ENCODE measurements at places on chromosomes 2 and 18.

DNA sequence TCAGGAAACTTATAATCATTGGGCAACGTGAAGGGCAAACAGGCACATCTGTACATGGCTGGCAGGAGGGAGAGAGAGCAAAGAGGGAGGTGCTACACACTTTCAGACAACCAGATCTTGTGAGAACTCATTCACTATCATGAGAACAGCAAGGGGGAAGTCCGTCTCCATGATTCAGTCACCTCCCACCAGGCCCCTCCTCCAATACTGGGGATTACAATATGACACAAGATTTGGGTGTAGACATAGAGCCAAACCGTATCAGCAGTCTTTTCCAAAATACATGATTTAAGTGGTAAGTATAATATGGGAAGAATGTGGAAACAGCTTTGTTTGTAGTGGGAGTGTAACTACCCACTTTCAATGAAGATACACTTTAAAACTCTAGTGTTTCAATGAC, 65.0 kb downstream of the EPB41L5 start:
- no peak for DNase-seq

DNA sequence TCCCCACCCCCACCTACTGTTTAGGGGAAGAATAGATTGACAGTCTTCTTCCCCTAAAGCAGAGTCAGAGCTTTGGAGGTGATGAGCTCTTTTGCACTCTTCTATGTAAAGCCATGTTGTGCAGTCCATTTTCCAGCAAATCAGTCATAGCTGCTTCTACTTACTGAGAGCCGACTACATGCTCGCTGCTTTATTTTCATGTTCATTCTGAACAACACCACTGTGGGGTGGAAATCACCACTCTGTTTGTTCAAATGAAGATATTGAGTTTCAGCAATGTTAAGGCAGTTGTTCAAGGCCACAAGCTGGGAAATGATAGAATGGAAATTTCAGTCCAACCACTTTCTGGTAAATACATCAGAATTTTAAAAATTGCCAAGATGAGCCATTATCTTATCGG, 88.3 kb downstream of the INSIG2 start:
- no peak for DNase-seq

- peak; percentile 43 for DNase-seq
Measured at GRCh38 chr18:36808681-36809080, 20.1 kb downstream of the TPGS2 start.

GRCh38 chr2:53753041-53753440, 14.6 kb upstream of the CHAC2 start:
- DNase-seq, result no peak

- DNase-seq, result peak; percentile 31
Measured at GRCh38 chr18:58911241-58911640, 46.6 kb downstream of the ZNF532 start.

DNA sequence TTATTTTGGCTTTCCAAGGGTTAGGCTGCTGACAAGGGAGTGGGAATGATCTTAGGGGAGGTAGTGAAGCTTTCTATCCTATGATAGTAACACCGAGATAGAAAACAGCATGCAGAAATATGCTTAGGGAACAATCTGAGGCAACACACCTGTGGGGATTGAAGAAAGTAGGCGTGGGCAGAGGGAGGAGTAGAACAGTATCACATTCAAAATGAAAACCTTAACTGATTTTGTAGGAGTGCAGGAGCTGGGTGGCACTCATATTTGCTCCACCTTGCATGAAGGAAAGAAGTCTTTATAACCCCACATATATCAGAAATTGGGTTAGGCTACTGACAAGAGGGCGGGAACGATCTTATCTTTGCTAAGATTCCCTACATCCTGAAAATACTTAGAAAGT, 762.2 kb upstream of the CNTNAP5 start:
- DNase-seq, result no peak

DNA sequence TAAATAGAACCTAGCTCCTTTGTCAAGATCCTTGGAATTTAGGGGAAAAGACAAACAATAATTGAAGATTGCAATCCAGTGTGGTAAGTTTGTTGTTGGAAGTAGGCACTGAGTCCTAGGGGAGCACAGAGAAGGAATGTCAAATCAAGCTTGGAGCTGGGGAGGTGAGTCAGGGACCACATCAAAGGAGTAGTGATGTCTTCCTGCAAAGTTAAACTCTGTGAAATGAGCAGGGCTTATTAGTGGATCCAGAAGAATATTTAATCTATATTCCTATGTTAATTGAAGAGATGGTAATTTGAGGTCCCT, 41.7 kb upstream of the NABP1 start:
- peak; percentile 76 for DNase-seq

- peak; percentile 25 for DNase-seq
Measured at GRCh38 chr18:23276451-23276850, 141.2 kb downstream of the CABLES1 start.

DNA sequence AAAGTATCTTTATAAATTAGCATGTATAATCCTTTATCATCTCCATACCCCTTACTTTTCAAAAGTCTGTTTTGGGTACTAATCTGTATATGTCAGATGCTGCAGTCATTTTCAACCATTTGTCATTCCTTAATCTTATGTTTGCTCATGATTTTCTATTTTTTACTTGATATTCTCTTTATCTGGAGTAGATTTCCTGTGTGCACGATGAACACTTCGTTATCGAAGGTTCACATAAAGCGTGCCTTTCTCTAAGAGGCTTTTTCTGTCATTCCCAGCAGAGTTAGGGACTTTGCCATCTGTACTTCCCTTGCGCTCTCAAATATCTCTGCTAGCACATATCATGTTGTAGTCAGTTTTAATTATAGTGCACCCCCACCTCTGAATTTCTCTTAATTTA, 123.2 kb downstream of the BIRC6 start:
- no peak for DNase-seq

GRCh38 chr2:232634206-232635150, 1.1 kb downstream of the EFHD1 start:
- peak; percentile 32 for DNase-seq

DNA sequence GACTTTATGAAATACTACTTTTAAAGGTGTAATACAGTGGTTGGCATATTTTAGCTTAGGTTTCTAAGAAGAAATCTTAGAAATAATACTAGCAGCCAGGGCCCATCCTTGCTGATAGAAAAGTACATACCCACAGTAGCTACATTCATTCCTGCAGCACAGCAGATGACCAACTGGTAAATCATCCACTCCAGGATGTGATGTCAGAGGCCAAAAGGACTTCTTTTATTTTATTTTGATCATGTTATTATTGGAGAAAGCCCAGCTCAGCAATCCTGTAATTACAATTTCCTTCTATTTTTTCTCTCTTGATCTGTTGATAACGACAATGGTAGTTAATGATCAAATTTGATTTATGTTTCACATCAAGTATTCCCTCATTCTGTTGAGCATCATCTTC, 18.0 kb upstream of the TTN start:
- DNase-seq, result peak; percentile 28

GRCh38 chr2:109285244-109285651, 156.2 kb downstream of the SH3RF3 start:
- peak; percentile 54 for DNase-seq

- no peak for DNase-seq
Measured at GRCh38 chr2:152161598-152161997, 14.0 kb downstream of the STAM2 start.

GRCh38 chr2:64840426-64840881, 148.7 kb upstream of the SLC1A4 start:
- peak; percentile 70 for DNase-seq

Measured in fibroblast of gingiva (primary cell).